ENCODE measurements at places on chromosomes 16 and 17.
A peak's percentile ranks its signal among the peaks of the same experiment; 100 is the strongest.

- DNase-seq, result no peak
These were observed 145.6 kb downstream of the AATF start for GRCh38 chr17:37094391-37094790.

DNA sequence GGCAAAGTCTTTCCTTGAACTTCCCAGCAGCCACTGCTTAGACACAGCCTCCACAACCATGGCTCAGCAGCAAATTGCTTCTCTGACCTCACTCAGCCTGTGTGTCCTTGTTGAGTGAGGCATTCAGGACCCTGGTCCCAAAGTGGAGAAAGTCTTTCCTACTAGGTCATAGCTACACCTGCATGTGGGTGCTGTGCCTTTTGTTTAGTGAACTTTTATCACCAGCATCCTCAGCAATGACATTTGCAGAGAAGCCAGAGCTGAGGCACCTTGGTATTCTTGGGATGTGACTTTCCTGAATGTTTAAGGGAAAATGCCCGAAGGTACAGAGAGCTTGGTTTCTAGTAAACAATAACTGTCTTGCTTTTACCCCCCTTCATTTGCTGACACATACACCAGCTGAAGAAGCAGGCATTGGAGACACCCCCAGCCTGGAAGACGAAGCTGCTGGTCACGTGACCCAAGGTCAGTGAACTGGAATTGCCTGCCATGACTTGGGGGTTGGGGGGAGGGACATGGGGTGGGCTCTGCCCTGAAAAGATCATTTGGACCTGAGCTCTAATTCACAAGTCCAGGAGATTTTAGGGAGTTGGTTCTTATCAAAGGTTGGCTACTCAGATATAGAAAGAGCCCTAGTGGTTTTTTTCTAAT is 20.9 kb upstream of the STH start:
- no peak for DNase-seq

DNA sequence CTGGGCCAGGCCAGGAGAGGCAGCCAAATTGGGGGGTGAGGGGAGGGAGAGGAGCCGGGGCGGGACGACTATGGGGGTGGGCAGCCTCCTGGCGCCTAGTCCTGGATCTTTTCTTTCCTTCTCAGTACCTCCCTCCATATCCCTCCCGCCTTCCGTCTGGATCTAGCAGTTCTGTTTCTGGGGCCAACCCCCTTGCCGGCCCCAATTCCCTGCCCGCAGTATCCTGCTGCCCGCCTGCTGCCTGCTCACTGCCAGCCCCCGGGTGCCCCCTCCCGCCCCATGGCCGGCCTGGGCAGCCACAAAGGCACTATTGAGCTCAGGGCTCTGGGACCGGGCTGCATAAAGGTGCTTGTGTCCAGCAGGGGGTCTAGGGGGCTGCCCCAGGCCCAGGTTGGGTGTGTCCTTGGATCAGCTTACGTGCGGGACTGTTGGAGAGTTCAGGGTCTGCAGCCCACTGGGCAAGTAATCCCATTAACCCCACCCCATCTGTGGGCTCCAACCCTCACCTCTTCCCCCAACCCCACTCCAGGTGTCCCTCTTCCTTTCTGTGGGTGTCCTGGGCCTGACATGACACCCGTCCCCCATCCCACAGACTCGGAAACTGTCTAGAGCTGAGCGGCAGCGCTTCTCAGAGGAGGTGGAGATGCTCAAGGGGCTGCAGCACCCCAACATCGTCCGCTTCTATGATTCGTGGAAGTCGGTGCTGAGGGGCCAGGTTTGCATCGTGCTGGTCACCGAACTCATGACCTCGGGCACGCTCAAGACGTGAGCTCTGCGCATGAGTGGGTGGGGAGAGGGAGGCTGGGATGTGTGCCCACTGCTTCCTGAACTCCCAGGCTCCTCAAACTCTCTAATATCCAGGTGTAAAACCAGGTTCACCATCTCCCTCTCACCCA is 2.0 kb downstream of the WNK4 start:
- no peak for DNase-seq

DNA sequence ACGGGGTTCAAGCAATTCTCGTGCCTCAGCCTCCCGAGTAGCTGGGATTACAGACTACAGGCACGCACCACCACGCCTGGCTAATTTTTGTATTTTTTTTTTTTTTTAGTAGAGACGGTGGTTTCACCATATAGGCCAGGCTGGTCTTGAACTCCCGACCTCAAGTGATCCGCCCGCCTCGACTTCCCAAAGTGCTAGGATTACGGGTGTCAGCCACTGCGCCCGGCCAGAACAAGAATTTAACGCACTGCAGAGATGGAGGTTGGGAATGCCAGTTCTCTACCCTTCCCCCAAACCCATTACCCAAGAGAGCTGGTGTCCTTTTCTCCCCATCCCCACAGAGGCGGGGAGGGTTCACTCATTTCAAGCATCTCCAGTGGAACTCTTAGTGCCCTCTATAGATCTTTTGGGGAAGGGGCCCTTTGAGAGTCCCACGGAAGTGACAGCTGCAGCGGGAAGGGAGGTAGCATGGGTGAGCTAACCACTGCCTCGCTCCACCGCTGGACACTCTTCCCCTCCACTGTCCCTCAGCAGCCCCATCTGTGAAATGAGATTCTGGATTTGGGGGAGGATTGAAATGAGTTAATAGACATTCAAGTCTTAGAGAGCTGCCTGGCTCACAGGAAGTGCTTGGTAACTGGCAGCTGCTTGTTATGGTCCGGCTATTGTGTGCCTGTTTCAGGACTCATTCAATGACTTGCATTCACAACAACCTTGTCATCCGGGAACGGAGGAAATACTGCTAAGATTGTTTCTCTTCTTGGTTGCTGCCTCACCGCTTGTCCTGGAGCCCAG is 3.5 kb upstream of the UBALD2 start:
- DNase-seq, result no peak

GRCh38 chr16:78258375-78259065 is 159.1 kb downstream of the WWOX start:
- DNase-seq, result no peak

DNA sequence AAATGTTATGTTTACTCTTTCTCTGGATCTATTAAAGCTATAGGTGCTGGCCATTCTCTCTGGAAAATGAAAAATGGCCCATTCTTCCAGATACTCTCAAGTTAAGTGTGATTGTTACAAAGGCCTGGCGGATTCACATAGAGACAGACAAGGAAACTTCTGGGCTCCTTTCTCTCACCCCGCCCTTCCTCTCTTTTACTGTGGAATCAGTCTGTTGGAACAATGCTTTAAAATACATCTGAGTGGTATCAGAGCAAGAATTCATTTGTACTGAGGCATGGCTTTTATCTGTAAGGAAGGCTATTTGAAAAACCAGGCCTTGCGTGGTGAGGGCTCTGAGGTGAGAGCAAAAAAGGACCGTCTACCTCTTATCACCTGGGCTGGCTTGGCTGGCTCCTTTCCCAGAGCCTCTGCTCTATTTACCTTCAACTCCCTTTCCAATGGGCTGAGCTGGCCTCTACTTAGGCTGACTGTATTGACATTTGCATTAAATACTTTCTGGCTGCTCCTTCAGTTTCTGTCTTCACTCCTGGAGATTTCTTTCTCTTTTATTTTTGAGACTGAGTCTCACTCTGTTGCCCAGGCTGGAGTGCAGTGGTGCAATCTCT is 274.0 kb downstream of the PHKB start:
- DNase-seq, result no peak

DNA sequence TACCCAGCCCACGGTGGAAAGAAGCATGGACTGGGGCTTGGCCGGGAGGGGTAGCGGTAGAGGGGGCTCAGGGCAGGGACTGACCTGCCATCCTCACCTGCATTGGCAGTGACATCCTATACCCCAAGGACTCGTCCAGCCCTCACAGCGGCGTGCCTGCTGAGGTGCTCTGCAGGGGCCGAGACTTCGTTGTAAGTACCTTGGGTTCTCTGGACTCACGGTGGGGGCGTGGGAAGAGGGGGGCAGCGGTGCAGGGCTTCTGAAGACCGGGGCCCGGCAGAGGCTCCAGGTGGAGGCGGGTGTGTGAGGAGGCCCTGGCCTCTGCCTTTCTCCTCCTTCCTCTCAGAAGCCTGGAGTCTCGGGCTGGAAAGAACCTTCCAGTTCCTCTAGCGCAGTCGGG is 25.5 kb downstream of the POLR3E start:
- no peak for DNase-seq

- peak; percentile 10 for DNase-seq
These were observed 104.3 kb downstream of the PHKB start for GRCh38 chr16:47565454-47565853.

DNA sequence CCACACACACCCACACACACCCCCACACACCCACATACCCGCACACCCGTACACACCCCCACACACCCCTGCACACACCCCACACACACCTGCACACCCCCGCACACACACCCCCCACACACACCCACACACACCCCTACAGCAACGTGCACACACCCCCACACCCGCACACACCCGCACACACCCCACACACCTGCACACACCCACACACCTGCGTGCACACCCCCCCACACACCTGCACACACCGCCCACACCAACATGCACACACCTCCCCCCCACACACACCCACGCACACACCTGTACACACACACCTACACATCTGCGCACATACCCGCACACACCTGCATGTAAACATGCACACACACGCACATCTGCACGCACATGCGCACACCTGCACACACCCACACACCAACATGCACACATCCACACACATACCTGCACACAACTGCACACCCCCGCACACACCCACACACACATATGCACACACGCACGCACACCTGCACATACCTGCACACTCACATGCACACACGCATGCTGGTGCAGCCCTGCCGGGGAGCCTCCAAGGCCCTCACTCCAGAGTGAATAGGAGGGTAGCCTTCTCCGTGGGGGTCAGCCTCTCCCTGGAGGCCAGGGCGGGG is 7.5 kb downstream of the ASPSCR1 start:
- DNase-seq, result no peak
